ENCODE measurements at places on chromosomes 12 and 14.

GRCh38 chr12:27843714-27844245 lies 63.7 kb upstream of the MANSC4 start:
- no peak for DNase-seq

- DNase-seq: peak; percentile 18
Measured at GRCh38 chr14:103188810-103189480, 65.7 kb downstream of the TNFAIP2 start.

DNA sequence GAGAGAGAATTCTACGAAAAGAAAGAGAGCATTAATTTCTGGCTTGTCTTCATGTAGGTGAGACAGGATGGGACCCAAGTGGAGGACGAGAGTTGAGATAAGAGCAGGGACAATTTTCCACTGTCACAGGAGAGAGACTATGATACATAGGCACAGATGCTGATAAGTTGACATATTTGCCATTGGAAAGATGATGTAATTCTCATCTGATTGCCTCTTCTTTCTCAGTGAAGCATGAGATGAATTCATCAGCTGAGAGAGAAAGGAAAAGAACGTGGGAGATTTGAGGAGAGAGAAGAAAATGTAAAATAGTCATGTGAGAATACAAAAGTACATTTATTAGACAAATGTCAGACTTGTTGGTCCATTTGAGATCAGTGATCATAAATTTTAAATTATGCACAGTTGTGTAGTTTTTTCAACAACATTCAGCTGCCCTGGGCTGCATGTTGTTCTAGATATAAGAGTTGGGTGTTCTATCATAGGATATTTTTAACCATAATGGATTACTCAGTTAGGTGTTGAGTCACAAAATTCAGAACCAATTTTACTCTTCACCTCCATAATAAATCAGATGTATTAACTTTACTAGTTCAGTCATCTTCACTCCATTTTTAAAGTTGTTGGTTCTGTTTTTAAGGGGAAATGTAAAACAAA lies 222.9 kb downstream of the DPY19L2 start:
- no peak for DNase-seq

DNA sequence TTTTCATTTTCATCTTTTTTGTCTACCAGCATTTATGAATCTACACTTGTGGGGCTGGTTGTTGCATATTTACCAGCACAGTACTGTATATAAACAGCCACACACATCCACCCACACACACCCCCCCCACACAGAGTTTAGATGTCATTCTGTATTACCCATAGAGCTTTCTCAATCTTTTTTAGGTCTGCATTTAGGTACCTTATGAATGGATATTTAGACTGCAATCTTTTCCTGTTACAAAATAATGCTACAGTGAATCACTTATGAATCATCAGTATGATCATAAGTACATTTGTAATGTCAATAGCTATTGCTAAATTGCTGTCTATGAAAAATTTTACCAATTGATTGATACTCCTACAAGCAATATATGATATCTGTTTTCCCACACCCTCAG lies 67.3 kb upstream of the STK38L start:
- no peak for DNase-seq

- no peak for DNase-seq
Measured at GRCh38 chr14:60278350-60278749, 29.3 kb downstream of the PPM1A start.
